ENCODE measurements at places on chromosomes 6 and 20.

DNA sequence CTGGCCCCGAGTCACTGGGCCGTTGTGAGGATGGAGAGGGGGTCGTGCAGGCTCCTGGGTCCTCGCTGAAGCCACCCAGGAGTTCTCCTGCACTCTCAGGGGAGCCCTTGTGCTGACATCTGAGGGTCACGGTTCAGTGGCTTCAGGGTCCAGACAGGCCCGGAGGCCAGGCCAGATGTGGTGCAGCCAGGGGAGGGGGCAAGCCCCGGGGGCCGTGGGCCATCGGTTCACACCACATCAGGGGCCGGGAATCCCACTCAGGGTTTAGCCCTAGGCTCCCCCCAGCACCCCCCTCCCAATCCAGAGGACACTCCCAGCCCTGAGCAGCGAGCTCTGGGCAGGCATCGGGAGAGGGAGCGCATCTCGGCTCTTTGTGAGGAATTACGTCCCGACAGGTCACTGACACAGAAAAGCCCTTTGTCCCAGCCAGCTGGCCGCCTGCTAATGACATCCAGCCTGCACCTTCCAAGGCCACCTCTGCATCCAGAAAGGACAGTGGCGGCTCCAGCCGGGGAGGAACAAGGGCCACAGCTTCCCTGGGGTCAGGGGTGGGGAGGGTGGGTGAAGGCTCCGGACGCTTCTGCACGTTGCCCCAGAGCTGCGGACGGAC, 6.4 kb upstream of the CHRNA4 start:
- DNase-seq = no peak

DNA sequence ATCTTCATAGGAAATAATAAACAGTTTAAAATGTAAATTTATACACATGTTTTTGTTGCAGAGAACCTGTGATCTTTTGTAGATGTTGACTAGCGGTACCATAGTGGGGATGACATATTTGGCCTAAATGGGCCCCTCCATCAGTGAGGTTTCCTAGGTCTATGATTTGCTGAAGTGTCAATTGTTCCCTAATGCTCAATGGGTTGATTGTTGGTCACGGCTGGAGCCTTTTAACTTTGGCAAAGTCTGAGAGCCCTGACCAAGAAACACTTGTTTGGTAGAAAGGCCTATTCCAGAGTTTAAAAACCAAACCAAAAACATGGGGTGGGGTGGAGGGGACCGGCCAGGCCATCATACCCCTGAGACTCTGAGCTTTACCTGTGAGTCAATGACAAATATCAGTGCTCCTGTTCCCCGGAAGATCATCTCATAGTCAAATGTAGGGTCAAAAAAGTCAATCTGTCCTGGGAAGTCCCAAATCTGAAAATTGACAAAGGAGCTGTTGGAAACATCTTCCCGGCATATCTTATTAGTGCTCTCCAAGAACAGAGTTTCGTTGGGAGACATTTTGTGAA, 25.1 kb downstream of the RRAGD start:
- no peak for DNase-seq

DNA sequence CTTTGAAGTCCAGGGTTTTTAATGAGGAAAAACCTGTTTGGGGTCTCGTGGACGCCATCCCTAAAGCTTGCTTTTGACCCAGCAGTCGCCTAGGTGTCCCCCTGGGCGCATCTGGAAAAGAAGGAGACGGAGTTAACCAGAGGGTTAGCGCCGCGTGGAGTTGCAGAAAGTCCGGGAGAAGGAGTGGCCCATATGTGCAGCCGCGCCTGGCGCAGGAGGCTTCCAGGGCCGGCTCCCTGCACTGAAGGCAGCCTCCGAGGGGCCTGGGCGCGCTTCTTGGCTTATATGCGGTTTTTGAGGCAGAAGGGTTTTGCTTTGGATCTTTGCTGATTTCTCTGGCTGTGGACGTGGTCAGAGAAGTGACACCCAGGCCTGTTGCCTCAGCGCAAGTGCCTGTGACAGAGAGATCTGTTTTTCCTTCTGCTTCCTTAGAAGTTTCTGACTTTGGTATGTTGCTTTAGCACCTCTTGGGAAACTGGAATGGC, 987 bp downstream of the TMEM181 start:
- DNase-seq = no peak

GRCh38 chr6:116008470-116009243, 52.0 kb downstream of the FRK start:
- DNase-seq = peak; percentile 11

GRCh38 chr20:3043322-3043721, at the start of gene GNRH2:
TSS of gene GNRH2 (plus strand) at chr20:3043622. CDS start at chr20:3044415, 793 bp downstream.
- no peak for DNase-seq

- no peak for DNase-seq
Measured at GRCh38 chr20:7137395-7138151, 370.1 kb downstream of the BMP2 start.

GRCh38 chr6:45437439-45437815, 59.7 kb upstream of the SUPT3H start:
- no peak for DNase-seq

- DNase-seq = peak; percentile 57
Measured at GRCh38 chr6:73523434-73524123, 2.7 kb upstream of the EEF1A1 start.

- no peak for DNase-seq
Measured at GRCh38 chr20:51272401-51272800, 249.5 kb upstream of the KCNG1 start.

DNA sequence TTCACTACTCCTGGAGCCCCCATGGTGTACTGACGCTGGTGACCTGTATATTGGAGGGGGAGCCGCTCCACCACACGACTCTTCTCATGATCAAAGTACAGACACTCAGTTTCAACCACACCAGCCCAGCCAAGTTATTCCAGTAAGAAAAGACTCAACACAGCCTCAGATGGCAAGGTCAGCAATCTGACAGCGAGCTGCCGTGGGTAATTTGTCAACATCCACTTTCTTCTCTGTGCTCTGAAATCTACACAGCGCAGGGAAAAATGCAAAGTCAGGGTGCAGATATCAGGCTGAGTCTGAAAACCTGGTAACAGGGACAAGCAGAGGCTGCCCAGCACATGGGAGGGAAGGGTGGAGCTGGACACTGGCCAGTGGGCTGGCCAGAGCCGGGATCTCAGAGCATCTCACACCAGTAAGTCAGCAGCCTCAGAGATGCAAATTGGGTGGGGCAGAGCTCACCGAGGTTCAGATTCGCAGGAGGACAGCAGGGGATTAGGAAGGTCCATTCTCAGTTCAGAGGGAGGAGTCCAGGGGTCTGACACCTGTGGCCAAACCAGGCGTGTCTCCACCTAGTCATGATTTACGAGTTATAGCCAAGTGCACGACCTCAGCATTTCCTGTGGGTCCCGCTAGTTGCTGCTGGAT, 44.5 kb upstream of the RPS6KA2 start:
- no peak for DNase-seq

GRCh38 chr20:36574366-36575135, 1.2 kb downstream of the TGIF2 start:
- DNase-seq = peak; percentile 40

GRCh38 chr6:137283940-137284810, 65.0 kb upstream of the IFNGR1 start:
- no peak for DNase-seq

GRCh38 chr6:37004044-37004980, 1.1 kb upstream of the FGD2 start:
- no peak for DNase-seq

GRCh38 chr6:127582777-127583462, 5.9 kb downstream of the C6orf58 start:
- no peak for DNase-seq

DNA sequence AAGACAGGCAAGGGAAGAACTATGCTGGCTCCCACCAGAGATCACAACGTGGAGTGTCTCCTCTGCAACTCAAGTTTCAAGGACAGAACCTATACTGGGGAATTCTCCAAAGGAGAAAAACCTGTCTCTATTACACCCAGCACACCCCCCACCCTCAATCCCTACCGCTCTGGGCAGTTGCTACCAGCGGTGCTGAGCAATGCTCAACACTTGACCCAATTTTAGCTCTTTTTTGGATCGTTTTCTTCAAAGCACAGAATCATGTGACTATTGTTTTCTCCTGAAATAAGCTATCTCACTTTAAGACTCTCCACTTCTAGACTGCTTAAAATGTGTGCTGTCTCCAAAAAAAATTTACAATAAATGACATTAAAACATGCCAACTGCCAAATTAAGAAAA, 23.3 kb downstream of the MAP7 start:
- no peak for DNase-seq

- DNase-seq = no peak
Measured at GRCh38 chr6:169763881-169764280, 12.5 kb downstream of the ERMARD start.

DNA sequence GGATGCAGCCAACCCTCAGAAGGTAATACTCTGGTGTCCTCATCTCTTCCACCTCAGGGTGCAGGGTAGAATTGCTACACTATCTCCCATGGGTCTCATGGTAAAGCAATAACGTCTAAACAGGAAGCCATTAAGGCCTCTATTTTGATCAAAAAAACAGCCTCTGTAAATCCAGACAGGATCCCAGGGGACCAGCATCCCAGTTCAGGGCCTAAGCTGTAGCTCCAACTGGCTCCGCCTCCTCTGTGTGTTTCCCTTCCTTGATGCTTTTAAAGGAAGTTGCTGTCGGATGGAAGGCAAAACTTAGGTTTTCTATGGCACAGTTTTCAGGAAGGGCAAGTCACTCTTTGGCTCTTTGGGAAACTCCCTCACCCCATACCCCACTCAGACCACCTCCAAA, 222.0 kb downstream of the MAFB start:
- DNase-seq = peak; percentile 29

GRCh38 chr6:42896178-42896719, 16.8 kb downstream of the RPL7L1 start:
- DNase-seq = no peak

Data from heart right ventricle (tissue), 16 donors.